Karpas-422 (cell line): ENCODE measurements at places on chromosomes 7 and 10.

DNA sequence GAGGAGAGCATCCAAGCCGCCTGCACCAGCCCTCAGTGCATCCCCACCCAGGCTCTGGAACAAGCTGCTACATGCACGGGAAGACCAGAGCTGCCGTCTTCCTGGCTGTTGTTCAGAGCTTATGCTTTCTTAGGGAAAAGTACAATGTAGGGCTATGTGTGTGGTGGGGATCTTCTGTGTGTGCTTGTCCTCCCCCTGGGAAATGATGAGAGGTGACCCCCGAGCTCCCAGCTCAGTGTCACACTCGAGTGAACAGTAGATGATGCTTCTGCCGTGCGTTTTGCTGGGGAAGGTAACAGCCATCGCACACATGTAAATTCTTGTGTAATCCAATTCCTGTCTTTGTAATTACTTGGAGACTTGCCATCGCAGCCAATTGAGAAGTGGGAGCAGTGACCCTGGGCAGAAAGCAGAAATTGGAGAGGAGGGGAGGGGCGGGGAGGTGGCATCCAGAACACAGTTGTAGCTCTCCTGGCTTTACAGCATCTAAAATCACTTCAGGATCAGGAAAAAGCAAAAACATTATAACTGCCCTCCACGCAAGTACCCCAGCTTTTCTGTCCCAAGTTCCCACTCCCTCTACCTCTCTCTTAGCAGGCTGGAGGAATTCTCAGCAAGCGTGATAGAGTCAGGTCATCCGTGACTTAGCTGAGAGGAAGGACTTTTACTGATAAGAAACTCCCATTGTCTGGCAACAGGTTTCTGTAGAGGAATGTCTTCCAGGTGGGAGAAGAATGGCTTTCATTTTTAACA, 149.6 kb downstream of the TCF7L2 start:
- DNase-seq = no peak

GRCh38 chr10:111506266-111507034, 429.6 kb downstream of the ADRA2A start:
- no peak for DNase-seq

GRCh38 chr10:101228966-101229265, 347 bp downstream of the LBX1 start:
- no peak for DNase-seq

DNA sequence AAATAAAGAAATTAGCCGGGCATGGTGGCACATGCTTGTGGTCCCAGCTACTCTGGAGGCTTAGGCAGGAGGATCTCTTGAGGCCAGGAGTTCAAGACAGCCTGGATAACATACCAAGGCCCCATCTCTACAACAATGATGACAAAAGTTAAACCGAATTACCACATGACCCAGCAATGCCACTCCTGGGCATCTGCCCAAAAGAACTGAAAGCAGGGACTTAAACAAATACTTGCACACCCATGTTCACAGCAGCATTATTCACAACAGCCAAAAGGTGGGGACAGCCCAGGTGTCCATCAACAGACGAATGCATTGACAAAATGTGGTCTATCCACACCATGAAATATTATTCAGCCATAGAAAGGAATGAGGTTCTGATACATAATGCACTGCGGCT, 83.9 kb downstream of the HIP1 start:
- no peak for DNase-seq

DNA sequence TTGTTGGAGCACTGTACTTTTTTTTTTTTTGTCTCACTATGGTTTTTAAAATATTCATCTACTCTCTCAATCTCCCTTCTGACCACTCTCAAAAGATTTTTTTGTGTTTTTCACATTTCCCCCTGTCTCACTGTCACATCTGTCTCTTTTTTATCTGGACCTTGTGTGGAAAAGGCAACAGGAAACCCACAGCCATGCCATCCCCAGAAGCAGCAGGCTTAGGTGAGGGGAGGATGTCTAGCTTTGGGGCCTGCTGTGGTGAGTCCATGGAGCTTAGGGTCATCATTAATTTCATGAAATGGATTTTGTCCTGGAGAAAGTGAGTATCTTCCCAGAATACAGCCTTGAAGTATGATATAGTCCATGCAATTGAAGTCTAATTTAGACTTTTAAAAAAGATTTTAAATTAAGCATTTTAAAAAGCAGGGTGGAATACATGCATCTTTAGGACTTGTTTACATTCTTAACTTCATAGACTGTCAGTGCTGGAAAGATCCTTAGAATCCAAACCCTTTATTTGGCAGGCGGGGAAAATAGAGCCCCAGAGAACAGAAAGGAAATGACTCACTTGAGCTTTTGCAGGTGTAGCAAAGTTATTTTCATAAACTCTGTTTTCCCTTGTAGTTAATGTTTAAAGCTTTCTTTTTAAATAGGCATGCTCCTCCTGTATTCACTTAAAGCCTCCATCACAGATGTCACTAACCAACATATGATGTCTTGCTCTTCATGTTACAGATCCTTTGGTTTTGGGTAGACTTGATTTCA, 25.1 kb downstream of the MINDY4 start:
- no peak for DNase-seq

- DNase-seq = no peak
These were observed 119.6 kb downstream of the DOCK1 start for GRCh38 chr10:127024685-127025435.

- DNase-seq = peak; percentile 91
These were observed 45.3 kb upstream of the EN2 start for GRCh38 chr7:155412416-155413253.

- no peak for DNase-seq
These were observed 16.5 kb downstream of the FAM131B start for GRCh38 chr7:143346018-143346417.

DNA sequence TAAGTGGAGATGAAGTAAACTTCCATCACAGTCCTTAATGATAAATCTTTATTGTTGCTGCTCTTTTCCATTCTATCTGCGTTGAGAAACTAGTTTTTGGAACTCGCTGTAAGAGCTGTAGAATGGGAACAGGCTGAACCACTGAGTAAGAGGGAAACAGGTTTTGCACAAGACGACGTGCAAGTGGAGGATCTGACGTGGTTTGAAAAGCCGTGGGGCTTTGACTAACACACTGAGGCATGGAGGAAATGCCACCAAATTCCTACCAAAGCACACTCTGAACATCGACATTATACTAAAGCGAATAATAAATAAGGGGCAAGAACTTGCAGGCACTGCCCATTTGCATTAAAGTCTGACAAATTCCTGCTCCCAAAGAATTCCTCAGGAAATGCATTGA, 160.6 kb downstream of the KLF6 start:
- no peak for DNase-seq

GRCh38 chr10:117663750-117664149, 121.2 kb downstream of the EMX2 start:
- no peak for DNase-seq

GRCh38 chr10:8380833-8381496, 326.5 kb downstream of the GATA3 start:
- no peak for DNase-seq

- no peak for DNase-seq
These were observed 11.6 kb upstream of the CHST15 start for GRCh38 chr10:124105045-124105444.

DNA sequence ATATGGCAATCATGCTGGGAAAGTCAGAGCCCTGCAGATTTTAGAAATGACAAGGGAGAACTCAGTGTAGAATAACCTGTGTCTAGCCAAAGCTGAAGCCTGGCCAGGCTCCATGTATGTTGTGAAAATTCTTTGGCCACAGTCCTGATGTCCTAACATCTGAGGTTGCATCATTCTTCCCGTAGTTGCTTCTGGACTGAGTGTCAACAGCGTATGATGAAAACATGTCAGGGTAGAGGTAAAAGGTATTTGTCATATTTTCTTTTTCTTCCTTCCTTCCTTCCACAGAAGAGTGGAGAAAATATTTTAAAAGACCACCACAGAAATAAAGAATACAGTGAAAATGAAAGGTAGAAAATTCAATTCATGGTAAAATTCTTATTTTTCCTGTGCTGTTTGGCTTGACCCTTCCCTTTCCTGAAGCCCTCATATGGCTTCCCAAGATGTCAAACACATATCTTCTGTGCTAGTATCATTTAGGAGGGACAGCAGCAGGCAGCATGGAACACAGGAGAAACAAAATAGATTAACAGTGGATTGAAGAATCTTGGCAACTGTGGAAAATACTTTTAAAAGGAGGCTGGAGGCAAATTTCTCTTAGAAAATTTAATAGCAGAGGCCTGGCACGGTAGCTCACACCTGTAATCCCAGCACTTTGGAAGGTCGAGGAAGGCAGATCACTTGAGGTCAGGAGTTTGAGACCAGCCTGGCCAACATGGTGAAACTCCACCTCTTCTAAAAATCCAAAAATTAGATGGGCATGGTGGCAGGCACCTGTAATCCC, 18.9 kb upstream of the NRBF2 start:
- DNase-seq = no peak

DNA sequence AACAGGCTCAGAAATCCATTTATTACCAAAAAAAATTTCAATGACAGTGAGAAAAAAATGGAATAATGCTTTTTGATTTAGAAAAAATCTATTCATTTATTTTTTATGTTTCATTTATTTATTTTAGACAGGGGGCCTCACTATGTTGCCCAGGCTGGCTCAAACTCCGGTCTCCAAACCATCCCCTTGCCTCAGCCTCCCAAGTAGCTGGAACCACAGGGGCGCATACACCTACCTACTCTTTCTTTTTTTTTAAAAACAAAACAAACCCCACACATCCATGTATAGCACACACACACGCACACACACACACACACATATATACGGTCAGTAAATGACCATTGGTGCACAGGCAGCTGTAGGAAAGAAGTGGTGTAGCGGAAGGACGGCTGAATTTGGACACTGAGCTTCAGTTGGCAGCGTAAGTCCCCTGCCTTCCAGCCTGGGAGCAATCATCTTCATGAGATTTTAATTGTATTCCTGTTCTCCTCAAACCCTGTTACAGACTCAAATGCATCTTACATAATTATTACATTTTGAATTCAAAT, 28.8 kb downstream of the ARL4A start:
- DNase-seq = no peak

DNA sequence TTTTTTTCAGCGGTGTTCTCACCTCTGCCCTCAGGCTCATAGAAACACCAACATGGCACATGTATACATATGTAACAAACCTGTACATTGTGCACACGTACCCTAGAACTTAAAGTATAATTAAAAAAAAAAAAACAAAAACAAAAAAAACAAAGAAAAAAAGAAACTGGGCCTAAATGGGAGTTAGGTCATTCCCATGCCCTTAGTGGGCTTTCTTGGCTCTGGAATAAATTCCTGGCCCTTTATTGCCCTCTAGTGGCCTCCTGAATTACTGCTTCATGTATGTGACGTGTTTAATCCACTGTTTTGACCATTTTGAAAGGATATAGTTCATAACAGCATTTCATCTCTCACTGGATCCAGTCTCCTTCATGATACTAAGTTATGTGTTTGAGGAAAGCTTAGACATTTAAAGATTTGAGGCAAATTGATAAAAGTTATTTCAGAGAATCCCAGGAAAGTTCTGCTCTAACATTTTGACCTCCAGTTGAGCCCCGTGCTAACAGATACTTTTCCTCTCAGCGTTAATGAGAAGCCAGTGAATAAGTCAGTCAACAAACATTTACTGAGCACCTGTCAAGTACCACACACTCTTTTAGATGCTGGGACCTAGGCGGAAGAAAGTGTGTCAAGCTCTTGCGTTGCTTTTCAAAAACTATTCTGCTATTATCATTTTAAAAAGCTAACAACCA, 54.7 kb upstream of the SYPL1 start:
- DNase-seq = peak; percentile 86

DNA sequence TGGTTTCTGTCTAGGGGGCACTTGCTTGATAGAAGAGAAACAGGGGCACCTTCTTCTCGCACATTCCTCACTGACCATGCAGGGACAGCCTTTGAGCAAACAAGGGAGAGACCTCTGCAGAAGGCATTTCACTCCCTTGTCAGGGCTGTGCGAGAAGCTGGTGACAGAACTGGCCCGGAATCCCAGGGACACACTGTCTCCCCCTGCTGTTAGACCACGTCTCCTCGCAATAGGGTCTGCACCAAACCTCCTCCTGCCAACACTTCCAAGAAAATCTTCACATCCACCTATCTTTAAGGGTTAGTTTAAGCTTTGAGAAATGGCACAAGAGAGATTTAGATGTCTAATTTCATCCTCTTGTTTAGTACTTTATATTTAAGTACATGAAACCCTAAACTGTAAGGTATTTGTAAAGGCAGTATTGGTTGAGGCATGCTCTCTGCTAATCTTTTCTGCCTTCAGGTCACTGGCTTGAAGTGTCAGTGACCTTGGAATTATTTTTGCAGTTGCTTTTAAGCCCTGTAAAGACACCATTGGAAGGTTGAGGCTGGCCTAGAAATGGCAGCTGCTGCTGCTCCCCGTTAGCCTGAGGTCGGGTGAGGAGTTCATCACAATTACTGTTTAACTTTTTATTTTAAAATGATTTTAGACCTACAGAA, 37.0 kb downstream of the RBM20 start:
- DNase-seq = peak; percentile 60

GRCh38 chr10:127254276-127254675, 57.9 kb upstream of the INSYN2A start:
- DNase-seq = no peak

DNA sequence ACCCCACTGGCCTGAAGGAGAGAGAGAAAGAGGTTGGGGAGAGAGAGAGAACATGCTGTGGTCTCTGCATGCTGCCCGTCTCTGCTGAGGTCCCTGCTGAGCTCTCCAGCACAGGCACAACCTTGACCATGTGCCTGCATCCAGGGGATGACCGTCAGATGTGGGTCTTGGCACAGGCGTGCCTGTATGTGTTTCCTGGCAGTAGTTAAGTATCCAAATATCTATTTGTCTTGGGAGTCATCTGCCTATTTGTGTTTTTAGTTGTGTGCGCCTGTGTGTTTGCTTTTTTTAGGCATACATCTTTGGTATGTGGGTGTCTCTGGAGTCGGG, 1.9 kb upstream of the UNC5B start:
- DNase-seq = no peak

DNA sequence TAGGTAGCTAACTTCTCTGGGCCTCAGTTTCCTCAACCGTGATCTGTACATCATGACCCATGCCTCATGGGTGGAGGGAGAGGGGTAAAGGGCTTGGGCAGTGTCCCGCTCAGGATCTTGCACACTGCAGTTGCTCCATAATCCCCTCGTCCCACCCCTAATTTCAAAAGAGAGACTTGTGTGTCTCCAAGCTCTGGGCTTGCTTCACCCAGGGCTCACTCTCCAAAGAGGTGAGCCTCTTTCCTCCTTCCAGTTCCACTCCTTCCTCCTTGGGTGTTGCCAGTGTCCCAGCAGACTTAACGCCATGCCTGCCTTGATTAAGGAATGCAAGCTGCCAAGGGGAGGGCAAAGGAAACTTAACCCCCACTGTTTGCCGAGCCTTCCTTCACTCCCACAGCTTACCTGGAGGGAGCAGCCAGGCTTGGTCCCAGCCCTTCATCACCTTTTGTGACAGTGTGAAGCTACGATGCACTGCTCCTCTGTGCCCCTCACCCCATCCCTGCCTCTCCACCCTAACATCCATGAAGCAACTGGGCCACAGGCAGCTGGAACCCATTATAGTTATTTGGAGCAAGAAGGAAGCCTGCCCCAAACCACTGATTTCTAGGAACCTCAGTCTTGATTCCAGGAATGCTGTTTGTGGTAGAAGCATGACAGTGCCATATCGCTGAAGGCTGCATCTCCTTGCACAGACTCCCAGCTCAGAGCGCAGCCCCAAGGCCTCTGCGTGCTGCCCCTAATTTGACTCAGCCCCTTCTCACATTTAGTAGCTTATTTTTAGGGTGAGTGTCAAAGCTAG, 363.3 kb downstream of the TNS3 start:
- no peak for DNase-seq
